ENCODE measurements at places on chromosomes 16 and 17. TPM values are rescaled to one million over a fixed set of nuclear protein-coding genes. Genes with fewer than 3 reads are reported as not detected.

DNA sequence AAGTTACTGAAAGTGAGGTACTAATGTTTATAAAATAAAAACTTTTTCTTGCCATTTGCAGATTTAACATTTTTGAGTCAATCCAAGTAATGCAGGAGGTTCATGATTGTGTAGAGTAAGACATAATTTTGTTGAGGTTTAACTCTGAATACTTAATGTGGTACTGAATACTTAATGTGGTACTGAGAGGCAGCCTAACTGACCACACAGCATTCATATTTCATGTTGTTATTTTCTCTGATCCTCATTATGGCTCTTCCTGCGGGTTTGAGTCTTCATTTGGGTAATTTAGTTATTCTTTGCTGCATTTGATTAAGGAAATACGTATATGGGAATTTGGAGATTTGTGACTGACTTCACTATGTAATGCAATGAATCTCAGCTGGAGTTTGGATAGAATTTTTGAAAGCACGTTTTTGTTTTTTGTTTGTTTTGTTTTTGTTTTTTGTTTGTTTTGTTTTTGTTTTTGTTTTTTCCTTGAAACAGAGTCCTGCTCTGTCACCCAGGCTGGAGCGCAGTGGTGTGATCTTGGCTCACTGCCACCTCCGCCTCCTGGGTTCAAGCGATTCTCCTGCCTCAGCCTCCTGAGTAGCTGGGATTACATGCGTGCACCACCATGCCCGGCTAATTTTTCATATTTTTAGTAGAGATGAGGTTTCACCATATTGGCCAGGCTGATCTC is 3.8 kb downstream of the SF3B3 start:
- DNase-seq, result no peak

DNA sequence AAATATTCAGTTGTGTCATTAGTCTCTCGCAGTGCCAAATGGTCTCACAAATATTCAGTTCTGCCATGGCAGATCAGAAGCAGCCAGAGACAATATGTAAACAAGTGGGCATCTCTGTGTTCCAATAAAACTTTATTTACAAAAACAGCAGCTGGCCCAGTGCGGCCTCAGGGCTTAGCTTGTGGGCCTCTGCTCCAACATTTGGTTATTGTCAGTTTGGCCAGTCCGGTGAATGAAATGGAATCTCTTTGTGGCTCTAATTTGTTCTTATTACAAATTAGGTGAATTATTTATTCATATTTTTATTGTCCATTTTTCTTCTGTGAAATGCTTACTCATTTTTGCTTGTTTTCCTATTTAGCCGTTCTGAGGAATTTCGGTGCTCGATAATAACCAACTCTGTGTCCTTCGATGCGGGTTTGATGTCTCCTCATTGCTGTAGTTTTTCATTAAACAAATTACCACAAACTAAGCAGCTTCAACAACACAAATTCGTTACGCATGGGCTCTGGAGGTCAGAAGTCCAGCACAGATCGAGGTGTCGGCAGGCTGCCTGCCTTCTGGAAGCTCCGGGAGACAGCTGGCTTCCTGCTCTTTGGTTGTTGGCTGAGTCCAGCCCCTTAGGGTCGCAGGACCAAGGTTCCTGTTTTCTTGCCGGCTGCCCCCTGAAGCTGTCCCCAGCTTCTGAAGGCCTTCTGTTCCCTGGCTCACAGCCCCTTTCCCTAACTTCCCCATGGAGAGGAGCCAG is 4.1 kb upstream of the SLC38A10 start:
- DNase-seq, result no peak

DNA sequence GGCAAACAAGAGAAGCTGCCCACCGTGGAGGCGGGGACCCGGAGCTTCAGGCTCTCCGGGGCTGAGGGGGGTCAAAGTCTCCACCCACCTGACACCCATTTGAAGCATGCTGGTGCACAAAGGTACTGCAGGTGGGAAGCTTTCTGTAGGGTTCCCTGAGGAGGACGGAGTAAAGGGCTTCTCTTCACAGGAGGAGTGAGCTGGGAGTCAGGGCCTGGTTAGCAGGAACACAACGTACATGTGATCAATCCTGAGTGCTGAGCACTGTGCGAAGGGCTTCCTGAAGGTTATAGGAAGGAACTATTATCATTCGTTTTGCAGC is 252.9 kb upstream of the RPL38 start:
- DNase-seq, result no peak

DNA sequence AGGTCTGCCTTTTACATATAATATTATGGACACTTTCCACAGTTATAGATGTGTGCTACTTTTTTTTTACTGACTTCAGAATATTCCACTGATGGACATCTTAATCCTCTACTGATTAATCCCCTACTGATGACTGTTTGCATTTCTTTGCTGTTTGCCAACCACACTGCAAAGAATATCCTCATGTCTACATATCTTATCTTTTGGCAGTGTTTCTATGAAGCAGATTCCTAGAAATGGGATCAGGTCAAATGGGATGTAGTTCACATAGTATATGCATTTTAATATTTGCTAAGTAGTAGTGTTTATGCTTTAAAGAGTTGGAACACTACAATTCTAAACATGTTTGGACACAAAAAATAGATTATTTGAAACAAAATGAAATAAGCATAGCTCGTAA is 3.2 kb downstream of the CCL3 start:
- DNase-seq, result no peak

DNA sequence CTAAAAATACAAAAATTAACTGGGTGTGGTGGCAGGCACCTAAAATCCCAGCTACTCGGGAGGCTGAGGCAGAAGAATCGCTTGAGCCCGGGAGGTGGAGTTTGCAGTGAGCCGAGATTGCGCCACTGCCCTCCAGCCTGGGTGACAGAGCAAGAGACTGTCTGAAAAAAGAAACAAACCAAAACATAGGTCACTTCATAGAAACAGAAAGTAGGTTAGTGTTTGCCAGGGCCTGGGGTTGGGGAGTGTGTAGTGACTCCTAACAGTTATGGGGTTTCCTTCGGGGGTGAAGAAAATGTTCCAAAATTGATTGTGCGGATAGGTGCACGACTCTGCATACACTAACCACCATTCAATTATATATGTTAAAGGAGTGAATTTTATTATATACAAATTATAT is 59.2 kb downstream of the ATP2C2 start:
- DNase-seq, result no peak

DNA sequence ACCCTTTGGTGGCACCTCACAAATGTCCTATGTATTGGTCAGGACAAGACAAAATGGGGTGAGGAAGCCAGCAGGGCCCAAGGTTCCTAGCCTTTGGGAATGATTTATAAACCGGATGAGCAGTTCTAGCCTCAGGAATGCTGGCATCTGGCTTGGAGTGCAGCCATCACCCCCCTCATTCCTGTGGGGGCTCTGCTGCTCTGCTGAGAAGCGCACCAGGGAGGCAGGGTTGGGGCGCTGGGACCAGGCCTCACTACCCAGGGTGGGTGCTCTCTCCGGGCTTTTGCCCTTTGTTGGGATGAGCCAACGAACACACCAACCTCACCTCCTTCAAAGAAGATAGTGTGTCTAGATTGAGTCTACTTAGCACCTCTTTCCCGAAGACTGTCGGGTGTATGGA is 39.2 kb downstream of the TMEM11 start:
- no peak for DNase-seq

Gene ZNF646
- total RNA-seq, result 17.7 TPM

DNA sequence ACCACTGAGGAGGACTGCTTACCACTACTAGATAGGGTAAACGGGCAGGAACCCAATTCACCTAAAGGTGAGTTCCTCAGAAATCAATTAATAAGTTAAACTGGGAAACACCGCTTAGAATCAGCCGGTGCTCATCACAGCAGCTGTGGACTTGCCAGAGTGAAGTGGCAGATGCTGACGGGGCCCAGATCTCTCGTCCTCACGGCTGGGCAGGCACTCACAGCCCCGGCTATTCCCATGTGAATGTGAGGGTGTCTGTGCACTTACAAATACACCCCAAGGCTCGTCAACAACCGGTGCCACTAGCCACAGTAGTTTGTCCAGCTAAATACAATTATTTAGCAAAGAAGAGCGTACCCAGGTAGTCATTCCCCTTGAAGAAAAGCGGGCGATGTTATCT is 29.7 kb downstream of the MBTPS1 start:
- no peak for DNase-seq

Gene GPR179
- 0.17 TPM for total RNA-seq

DNA sequence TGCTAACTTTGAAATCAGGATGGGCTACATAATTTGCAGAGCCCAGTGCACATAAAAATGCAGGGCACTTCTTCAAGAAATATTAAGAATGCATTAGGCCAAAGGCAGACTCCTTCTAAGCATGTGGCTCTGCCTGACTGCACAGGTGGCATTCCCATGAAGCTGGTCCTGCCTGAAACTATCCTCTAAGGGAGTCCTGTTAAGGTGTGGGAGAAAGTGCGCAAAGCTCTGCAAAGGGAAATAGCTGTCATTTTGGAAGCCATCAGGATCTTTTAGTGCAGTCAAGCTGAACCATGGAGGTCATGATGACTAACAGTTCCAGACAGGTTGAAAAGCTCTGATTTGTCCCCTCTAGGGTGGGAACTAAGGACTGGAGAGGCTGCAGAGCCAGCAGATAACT is 41.9 kb upstream of the CRHR1 start:
- no peak for DNase-seq

Measured in HCT116 (cell line).